ENCODE measurements at places on chromosomes 7 and 10.

- no peak for DNase-seq
These were observed 617 bp upstream of the FOXI2 start for GRCh38 chr10:127736222-127736914.

DNA sequence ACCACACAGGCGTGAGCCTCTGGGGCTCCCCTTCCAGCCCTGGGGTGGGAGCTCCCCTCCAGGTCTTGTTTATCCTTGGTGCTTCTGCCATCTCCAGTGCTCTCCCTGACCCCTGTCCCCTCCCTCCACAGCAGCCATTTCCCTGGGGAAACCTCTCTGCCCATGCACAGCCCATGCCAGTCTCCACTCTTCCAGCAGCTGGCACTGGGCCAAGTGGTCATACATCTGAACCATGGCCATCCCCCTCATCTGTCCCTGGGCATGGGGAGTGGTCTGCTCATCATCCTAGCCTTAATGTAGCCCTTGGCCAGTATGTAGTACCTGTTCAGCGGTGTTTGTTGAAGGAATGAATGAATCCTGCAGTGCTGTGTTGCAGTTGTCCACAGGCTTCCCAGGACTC is 172.4 kb upstream of the ZNF32 start:
- no peak for DNase-seq

DNA sequence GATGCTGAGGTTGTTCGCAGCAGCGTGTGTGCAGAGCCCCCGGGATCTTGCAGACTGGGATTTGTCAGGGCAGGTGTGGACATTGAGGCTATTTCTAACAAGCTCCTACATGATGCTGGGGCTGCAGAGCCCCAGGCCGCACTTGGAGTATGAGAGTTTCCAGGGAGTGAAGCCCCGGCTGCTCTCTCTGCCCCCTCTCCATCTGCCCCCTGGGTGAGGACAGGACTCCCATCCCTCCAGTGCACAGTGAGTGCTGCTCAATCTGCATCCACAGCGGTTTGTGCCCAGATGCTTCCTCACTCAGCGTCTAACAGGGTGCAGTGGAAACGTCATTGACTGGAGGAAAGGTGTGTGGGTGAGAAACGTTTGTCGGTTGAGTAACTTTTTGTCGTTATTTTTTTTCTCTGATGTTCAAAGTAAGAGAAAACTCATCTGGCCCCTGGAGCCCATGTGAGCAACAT is 25.3 kb downstream of the IL2RA start:
- DNase-seq: no peak

GRCh38 chr7:48298779-48299178 is 127.5 kb downstream of the ABCA13 start:
- peak; percentile 36 for DNase-seq

DNA sequence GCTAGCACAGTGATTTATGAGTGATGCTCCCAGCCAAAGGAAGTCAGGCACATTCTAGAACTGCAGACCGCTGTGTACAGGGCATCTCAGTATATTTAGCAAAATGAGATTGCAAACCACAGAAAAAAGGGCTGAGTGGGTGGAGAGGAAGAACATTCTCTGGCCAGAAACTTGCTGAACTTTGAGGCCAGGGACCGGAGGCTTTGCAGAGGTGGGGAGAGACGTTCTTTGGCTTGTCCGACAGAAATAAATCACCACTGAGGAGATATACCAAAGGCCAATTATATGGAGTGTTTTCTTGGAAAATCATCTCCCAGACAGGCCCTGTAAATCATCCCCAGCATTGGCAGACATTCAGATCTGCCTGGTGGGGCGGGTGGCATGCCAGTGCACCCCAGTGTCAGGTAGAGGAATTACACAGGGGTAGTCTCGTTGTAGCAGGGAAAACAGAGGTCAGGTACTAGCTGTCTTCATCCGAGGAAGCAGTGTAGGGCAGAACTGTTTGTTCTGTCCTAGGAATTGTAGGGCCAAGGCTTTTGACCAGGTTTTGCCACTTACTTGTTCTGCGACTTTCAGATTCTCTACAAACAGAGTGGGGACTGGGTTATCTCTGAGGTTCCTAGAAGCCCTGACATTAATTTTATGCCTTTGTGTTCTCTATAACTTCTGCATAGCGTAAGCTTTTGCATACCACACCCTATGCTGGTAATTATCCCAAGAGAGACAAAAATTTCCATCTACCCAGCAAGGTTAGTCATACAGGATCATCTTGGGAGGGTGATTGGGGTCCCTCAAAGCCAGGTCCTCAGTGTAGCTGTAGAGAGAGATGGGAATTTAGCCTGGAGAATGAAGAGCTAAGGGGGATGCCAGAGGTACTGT is 655.6 kb downstream of the LRMDA start:
- DNase-seq: peak; percentile 28
